ENCODE measurements at places on chromosomes 4 and X.

GRCh38 chr4:7186031-7186430, 6.3 kb upstream of the SORCS2 start:
- no peak for DNase-seq

- DNase-seq = no peak
These were observed 25.1 kb downstream of the PIR start for GRCh38 chrX:15468036-15468435.

DNA sequence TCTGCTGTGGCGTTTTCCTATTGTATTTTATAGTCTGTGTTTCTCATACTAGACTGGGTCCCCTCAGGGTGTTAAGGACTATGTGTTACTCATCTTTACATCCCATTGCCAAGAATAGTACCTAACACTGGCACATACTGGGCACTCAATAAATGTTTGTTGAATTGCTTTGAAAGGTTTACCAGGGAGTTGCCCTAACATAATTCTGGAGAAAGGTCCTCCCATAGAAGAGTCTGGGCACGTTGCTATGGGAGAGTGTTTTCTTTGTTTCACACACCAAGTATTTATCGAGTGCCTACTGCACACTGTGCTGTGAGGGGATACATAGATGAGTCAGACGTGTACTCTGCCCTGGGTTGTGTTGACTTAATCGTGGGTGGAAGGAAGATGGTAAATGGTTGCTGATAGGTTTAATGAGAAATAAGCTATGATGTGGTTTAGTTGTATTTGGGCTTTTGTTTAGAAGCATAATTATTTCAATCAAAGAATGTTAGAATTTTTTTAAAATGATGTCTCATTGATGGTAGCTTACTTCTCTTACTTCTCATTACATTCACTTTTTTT, 42.9 kb downstream of the AFF1 start:
- no peak for DNase-seq

DNA sequence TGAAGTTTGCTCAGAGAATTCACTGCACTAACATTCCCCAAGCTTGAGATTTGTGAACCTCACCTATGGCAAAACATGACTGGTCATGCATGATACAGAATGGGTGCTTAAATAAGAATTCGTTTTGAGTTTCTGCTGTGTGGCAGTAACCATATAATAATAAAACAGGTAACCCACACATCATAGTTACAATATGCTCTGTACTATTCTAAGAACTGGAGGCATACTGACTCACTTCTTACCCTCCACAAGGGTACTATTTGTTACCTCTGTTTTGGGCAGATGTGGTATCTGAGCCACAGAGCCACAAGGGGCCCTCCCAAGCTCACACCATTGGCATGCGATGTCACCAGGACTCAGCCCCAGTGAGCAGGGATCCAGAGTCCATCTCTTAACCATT, 17.6 kb downstream of the SLC2A9 start:
- DNase-seq = no peak

- DNase-seq = no peak
These were observed 86.8 kb upstream of the FAM241A start for GRCh38 chr4:112058433-112058832.

- DNase-seq = no peak
These were observed 101.1 kb downstream of the ADGRL3 start for GRCh38 chr4:61301271-61301670.

DNA sequence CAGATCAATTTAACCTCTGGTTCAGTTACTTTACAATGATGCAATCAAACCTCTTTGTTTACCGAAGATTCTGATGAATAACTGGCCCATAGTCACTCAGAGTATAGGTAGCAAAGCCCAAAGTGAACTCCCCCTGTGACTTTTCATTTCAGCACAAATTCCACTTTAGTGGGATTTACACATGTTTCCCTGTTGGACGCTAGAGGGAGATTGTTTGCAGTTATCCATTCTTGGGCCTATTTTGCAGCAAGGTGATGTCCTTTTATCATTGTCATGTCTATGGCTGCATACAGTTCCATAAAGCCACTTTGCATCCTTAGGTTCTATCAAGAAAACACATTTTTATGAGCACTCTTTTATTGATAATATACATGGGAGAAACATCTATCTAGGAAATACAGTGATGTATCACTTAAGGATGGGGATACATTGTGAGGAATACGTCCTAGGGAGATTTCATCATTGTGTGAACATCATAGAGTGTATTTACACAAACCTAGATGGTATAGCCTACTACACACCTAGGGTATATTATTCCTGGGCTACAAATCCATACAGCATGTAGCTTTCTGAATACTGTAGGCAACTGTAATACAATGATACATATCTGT, 14.5 kb upstream of the DKK2 start:
- no peak for DNase-seq

DNA sequence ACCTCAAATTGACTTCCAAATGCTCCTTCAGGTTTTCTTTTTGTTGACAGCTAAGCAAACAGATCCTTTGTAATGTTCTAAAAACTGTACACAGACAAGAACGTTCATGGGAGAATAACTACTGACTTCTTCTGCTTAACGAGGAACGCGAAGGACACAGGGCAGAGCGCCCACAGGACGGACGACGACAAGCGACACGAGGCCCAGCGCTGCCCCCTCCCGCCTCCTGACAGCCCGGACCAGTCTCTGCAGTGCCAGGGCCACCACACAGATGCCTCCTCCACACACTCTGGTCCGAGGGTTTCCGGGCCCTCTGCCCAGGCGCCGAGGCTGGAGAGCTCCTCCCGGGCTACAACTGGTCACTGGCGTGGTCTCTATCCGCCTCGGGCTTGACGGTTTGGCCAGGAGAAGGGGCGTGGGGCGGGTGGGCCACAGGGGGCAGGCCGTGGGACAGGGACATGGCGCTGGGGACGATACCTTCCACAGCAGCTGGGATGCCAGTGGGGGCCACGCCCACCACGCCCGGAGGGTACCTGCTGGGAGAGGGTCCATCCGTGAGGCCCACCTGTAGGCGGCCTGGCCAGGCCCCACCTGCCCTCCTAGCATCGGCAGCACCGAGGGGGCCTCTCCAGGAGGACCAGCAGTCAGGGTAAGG, 36.9 kb downstream of the CTBP1 start:
- no peak for DNase-seq

- DNase-seq = no peak
These were observed 134.8 kb upstream of the PPARGC1A start for GRCh38 chr4:24024605-24025004.

GRCh38 chrX:3252744-3253143, 93.7 kb downstream of the MXRA5 start:
- DNase-seq = no peak

GRCh38 chr4:138035781-138036258, 206.3 kb downstream of the SLC7A11 start:
- DNase-seq = no peak

DNA sequence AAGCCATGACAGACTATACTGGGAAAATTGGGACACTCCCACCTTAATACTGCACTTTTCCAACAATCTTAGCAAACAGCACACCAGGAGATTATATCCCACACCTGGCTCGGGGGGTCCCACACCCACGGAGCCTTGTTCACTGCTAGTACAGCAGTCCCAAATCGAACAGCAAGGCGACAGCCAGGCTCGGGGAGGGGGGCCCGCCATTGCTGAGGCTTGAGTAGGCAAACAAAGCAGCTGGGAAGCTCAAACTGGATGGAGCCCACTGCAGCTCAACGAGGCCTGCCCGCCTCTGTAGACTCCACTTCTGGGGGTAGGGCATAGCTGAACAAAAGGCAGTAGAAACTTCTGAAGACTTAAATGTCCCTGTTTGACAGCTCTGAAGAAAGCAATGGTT, 118.3 kb downstream of the MAGEB5 start:
- no peak for DNase-seq

- no peak for DNase-seq
These were observed 29.3 kb upstream of the CBR4 start for GRCh38 chr4:169039251-169039954.

DNA sequence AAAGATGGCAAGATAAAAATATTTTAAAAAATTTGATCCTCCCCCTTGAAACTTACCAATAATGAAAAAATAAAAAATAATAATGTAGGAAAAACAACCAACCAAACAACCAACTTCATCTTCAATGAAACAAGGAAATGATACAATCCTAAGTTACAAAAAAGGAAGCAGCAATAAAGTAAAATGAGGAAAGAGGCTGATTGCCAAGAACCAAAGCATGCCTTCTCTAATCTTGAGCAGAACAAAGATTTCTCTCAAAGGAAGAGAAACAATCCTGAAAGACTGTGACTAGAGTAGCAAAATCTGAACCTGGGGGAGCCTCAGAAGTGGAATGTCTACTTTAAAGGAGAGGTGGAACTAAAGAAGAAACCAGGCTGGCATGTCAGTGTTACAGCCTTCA, 10.9 kb upstream of the WDFY3 start:
- no peak for DNase-seq

DNA sequence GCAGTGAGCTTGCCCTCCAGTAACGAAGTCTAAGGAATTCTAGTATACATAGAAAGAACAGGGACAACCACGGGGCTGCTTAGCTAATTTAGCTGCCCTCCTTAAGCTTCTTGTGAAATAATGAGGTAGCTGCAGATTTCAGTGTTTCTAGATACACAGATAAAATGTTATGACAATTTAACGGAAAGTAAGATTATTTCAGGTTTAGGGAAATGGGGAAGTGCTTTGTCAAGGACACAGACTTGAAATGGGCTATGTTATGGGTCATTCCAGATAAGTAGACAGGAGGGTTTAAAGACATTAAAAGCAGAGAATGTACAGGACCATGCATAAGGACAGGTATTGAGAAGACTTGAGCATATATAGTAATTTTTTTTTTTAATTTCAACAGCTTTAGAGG, 34.2 kb upstream of the ZNF518B start:
- no peak for DNase-seq

Data from left renal cortex interstitium (tissue), 4 donors.